ENCODE measurements at places on chromosomes 2 and 18.

- no peak for DNase-seq
Observed at GRCh38 chr2:130371723-130372054, 15.8 kb downstream of the PTPN18 start.

DNA sequence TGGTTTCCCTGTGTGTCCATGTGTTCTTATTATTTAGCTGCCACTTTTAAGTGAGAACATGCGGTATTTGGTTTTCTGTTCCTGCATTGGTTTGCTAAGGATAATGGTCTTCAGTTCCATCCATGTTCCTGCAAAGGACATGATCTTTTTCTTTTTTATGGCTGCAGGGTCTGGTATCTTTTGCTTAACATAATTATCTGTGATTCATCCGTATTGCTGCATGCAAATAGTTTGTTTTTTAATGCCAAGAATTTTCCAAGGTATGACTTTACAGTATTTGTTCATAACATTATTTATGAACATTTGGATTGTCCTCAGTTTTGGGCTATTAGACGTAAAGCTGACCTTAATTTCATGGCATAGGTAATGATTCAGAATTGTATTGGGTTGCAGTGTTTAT lies 17.8 kb downstream of the GIGYF2 start:
- no peak for DNase-seq

GRCh38 chr2:64606479-64607363 lies 47.0 kb downstream of the SERTAD2 start:
- peak; percentile 87 for DNase-seq

DNA sequence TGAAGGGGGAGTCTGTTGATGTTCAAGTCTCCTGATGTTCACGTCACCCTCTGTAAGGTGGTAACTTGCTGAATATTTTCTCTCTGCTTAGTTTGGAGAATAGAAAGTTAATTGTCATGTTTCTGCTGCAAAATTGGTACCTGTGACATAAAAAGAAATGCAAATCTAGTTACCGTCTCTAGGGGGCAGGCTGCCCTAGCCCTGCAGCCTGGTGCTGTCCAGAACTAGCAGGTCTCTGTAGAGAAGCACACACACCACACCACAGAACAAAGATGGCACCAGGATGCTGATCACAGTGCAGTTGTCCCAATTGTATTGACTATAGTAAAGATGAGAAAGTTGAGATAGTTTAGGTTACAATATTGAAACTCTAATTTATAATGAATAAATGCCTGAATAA lies 47.0 kb downstream of the SLC9A4 start:
- DNase-seq: no peak

DNA sequence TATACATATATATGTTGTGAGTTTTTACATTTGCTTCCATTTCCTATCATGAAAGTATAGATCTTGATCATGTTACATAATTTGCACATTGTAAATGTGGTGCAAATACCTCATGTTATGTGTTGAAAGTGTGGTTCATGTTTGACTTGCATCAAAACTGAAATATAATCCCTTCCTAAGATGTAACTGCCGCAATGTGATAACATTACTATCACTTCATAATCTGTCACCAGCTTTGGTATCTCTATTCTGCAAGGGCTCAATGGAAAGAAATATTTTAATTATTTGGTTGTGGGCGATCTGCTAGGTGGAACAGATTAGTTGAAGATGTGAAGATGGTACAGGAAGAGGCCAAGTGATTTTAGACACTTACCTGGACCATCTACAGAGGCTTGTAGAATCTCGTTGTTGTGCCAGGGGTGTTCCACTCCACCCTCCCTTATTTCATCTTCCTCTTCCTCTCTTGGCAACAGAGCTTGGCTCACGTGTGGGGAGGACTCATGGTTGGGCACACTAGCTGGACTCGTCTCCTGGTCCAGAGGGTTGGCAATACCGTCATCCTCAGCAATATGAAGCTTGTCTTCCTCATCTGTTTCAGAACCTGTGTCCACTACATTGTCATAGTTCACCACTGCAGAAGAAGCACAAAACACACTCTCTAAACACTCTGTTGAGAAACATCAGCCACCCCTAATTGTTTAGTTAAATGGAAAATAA lies 90.4 kb downstream of the ZEB2 start:
- no peak for DNase-seq

GRCh38 chr2:230205034-230205433 lies 14.8 kb downstream of the SP110 start:
- DNase-seq: no peak

- DNase-seq: no peak
Observed at GRCh38 chr2:156619021-156619539, 182.9 kb downstream of the GPD2 start.

All from tibial nerve (tissue), 4 donors.